C1 segment of cervical spinal cord (tissue), 14 donors: ENCODE measurements at places on chromosomes 12 and 14.

GRCh38 chr12:52568111-52568510 lies 5.5 kb downstream of the KRT74 start:
- DNase-seq: peak; percentile 18

GRCh38 chr12:122474324-122474716 lies 26.4 kb downstream of the ZCCHC8 start:
- DNase-seq: no peak

DNA sequence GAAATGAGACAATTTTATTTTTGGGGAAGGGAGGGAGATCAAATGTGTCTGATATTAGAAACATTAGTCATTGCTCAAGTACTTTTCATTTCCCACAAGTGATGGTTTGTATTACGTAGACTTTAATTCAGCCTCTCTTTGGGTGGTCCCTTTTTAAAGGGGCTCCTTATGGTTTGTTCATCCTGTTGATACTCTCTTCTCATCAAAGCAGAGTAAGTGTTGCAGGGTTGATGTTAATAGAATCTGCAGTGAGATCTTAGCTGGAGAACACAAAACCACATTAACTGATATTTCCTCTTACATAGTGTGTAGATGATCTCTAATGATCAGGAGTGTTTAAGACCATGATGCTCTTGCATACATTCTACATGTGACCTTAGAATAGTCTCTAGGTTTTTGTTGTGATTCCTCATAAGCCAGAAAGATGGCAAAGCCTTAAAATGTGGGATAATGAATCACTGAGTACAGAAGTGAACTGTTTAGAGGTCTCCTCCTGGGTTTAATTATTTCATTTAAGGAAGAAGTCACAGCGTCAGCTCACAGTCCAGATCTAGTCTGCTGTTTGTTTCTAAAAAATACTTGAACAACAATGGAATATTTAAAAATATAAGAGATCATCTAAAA lies 87.4 kb upstream of the PTPRR start:
- no peak for DNase-seq

DNA sequence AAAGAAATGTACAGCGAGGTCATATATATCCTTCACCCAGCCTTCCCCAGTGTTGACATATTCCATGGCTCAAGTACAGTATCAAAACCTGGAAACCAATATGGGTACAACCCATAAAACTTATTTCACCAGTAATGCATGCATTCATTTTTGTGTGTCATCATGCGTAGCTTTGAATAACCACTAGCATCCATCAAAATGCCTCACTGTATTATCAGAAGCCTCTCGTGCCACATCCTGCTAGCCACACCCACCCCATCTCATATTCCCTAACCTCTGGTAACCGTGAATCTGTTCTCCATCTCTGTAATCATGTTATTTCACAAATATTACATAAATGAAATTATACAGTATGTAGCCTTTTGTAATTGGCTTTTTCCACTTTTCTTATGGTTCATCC lies 314.3 kb downstream of the RAD51B start:
- DNase-seq: no peak

DNA sequence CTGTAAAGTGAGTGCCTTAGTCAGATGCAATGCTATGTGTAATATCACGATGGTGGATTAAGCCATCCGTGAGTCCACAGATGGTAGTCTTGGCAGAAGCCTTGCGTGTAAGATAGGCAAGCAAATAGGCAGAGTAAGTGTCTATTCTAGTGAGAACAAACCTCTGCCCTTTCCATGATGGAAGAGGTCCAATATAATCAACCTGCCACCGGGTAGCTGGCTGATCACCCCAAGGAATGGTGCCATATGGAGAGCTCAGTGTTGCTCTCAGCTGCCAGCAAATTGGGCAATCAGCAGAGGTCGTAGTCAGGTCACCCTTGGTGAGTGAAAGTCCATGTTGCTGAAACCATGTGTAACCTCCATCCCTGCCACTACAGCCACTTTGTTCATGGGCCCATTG lies 371.2 kb upstream of the LRFN5 start:
- DNase-seq: no peak

DNA sequence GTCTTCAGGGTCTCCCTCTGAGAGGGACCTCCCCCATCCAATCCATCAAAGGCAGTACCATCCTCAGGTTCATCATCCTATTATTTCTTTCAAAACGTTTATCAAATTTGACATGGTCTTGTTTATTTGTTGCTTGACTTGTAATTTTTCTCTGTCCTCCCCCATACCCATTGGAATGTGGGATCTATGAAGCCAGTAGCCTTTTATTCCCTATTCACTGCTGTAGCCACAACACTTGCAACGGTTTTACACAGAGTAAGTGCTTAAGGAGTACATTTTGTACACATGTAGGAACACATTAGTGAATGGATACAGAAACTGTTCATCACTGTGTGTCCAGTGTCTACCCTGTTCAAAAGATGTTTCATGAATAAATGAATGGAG lies 41.5 kb downstream of the IGF1 start:
- DNase-seq: no peak

- DNase-seq: no peak
Measured at GRCh38 chr14:71711619-71712018, 220.6 kb upstream of the RGS6 start.
